ENCODE measurements at places on chromosomes 7 and 10.

DNA sequence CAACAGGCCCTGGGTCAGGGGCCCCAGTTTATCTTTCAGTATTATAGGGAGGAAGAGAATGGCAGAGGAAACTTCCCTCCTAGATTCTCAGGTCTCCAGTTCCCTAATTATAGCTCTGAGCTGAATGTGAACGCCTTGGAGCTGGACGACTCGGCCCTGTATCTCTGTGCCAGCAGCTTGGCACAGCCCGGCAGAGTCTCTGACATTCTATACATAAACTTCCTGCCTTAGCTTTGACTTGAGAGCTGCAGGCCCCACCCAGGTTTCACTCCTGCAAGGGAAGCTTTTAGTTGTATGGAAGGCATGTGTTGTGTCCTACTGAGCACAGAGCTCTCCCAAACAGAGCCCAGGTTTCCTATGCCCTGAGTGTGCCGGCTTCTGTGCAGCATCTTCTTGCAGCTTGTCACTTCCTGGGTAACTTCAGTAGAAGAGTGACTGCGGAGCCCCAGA is 205.6 kb upstream of the PRSS58 start:
- DNase-seq, result no peak

DNA sequence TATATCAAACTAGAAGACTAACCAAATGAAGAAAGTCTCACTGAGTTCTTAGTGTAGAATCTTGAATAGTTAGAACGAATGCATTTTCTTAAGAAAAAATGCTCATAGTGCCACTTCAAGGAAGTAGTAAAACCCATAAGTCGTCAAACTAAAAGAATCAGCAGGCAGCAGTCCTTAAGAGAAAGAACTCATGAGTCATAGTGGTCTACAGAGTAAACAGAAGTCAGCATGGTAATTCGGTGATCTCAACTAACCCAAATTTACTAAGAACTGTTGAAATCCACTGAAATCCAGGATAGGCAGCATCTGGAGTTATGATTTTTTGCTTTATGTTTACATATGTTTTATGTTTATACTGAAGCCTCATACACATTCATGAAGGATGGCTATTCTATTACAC is 256.2 kb downstream of the LHFPL3 start:
- no peak for DNase-seq

DNA sequence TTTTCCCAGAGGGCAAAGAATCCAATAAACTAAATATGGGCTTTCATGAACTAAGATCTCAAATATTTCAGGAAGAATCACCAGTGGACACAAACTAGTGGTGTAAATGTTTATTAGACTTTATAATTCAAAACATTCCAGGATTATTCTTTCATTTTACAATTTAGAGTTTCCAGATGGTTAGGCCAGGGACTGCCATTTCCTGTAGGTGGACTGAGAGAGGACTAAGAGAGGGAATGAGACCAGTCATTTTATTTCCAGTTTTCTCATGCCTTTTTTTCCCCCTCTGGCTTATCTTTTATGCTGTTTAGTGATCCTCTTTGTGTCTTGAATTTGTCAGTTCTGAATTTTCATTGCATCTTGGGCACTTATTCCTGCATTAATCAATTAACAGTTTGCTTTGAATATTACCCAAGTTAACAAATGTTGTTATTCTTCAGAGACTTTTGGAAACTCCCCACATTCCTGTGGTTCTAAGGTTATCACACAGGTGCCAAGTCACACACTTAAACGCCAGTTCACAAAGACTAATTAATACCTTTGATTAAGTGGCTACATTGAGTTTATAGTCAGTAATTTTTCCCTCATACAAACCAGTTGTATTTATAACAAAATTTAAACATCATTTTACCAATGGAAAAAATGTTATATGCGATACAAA is 12.3 kb downstream of the CISD1 start:
- DNase-seq, result no peak

GRCh38 chr10:15704581-15704968 is 15.1 kb downstream of the ITGA8 start:
- DNase-seq, result no peak

DNA sequence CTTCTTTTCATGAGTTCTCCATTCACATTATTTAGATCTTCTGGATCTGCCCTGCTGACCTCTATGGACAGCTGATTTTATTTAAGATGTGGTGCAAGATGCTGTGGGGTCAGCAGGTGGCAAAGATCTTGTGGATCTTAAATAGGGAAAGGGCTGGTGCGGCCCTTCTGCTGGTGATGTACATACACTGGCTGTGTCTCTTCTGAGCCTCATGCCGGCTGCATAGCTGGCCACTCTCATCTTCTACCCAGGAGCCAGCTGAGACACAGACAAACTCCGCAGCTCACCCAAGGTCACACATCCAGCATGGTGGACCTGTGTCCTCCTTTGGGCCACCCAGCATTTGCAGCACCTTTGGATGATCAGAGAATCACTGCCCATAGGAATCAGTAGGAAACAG is 9.7 kb downstream of the RBP3 start:
- DNase-seq, result no peak

DNA sequence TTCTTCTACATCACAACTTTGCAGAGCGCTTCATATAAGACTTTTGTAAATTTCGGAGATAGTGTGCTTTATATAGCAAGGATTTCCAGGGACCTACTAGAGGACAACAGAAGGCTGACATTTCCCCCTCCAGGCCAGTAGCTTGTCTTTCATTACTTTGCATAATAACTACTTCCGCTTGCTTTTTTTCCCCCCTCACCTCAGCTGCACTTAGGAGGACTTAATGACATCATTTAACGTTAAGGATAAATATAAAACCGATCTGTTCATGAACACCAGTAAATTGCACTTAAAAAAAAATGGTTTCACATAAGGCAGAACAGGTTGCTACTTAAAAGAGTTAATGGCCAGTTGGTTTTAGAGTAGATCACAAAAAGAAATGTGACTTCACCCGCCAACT is 172.3 kb downstream of the AUTS2 start:
- no peak for DNase-seq

DNA sequence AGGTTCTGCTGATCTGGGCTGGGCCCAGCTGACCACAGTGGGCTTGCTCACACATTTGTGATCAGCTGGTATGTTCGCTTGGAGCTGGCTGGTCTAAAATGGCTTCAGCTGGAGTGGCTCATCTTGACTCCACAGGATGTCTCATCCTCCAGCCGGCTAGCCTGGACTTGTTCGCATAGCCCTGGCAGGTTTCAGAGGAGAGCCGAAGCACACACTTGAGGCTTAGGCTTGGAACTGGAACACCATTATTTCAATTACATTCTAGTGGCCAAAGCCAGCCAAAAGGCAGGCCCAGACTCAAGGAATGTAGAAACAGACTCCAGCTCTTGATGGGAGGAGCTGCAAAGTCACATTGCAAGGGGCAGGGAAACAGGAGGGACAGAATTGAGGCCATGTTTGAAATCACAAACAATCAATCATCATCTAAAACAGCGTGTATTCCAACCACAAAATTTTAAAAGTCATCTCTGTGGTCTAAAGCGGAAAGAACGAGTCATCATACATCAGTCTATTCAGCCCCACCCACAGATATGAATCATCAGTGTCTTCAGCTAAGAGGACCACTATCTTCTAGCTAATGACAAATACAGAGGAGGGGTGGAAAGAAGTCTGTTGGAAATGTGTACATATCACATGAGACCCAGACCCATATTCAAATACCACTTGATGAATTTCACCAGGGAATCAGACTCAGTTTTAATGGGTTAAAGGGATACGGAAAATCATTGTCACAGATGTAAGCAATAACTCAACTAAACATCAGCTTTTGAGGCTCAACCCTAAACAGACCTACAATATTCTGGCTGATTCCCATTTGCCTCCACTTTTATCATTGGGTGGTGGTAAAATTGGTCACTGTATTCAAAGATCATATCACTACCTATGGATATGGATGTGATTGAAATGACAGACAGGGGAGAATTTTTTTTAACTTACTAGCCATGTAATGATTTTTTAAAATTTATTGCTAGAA is 139.0 kb upstream of the MKLN1 start:
- DNase-seq, result peak; percentile 63

DNA sequence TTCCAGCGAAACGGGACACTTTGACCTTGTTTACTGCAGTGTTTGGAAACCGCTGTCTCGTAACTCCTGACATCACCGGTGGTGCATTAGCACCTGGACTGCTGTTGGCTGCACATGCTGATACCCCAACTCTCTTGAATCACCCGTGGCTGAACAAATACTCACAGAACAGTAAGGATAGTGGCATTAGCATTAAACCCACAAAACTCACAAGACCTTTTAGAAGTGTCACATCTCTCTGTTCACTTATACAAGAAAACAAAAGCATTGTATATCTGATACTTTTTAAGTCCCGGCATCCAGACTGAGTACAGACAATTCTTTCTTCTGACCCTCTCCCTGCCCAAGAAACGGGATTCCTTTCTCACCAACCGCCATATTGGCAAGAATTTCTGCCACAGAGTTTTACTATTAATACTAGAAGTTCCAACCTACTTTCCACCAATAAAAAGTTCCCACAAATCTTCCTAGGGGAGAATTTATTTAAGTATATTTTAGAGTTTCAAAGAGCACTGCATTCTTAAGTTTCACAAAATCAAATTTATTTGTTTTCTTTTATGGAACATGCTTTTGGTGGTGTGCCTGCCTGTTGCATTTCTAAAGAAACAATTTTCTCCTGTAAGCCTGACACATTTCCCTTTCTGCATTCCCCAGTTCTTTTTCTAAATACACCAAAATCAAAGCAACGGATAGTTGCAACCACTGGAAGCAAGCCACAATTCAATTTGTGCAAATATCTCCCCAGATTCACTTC is 208.4 kb upstream of the KLF14 start:
- peak; percentile 88 for DNase-seq

DNA sequence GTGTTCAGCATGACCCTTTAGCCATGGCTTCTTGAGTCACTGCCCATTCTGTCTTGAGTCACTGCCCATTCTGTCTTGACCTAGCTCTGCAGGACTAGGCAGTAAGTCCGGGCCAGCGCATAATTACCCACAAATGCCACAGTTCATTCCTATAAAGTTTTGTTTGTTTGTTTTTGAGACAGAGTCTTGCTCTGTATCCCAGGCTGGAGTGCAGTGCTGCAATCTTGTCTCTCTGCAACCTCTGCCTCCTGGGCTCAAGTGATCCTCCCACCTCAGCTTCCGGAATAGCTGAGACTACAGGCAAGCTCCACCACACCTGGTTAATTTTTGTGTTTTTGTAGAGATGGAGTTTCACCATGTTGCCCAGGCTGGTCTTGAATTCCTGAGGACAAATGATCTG is 32.7 kb upstream of the TARP start:
- no peak for DNase-seq

- no peak for DNase-seq
Measured at GRCh38 chr10:71814922-71815411, 36.1 kb downstream of the PSAP start.

DNA sequence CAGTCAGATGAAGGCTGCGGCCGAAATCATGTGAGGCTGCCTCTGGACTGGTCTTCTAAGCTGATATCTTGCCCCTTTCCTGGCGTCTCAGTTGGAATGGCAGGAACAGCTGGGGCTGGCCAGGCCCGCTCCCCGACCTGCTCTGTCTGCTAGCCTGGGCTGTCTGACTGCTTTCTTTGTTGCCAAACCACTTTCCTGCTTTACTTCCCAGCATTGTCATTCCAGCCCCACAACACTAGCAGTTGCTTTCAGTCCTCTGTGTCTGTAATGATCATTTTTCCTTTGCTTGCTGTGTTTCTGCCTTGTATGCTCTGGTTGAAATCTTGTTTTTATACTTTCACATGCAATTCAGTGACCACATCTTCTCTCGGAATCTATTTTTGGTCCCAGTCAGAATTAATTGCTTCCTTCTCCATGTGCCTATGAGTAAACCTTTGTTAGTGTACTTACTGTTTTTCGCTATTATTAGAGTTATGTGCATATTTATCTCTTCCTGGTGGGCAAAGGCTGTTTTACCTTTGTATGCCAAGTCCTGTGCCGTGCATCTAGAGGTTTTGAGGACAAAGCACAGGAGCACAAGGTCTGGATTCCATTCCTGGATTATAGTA is 21.6 kb downstream of the PRPF18 start:
- no peak for DNase-seq

DNA sequence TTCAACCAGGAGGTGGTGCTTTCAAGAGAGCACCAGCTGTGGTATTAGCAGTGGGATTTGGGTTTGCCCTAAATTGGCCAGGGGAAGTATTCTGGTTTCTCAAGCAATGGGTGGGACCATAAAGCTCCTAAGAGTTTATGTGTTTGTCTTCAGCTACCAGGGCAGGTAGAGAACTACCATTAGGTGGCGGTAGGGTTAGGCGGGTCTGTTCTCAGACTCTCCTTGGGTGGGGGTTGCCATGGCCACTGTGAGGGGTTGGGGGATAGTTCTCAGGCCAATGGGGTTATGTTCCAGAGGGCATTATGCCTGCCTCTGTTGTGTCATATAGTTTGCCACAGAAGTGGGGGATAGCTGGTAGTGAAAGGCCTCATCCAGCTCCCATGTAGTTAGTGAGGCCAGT is 47.7 kb upstream of the BICC1 start:
- DNase-seq, result no peak

GRCh38 chr10:127928021-127928806 is 21.3 kb downstream of the PTPRE start:
- DNase-seq, result no peak

DNA sequence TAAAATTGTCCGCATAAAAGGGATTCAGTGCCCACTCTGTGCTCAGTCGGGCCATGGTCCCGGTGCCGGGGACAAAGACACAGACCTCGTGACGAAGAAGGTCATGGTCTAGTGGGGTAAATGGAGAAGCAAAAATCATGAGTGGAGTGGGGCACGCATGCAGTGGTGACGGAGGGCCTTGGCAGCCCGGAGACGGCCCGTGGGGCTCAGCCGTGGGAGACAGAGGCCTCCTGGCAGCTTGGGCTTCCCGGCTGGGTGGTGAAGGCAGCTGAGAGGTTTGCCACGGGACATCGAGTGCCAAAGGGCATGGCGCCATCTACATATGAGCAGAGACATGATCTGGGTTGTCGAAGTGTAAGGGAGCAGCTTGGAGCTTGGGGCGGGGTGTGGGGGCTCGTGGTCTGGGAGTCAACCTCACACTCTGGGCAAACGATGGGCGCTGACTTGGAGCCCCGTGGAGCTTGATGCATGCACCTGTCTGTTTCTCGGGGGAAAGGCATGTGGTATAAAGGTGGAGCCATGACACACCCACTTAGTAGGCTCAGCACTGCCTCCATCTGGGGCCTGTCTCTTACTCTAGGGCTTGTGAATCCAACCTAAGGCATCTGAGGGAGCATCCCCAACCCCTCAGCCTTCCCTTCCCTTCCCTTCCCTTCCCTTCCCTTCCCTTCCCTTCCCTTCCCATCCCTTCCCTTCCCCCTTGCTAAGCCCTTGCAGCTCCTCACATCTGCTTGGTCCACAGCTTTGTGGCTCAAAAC is 151.0 kb upstream of the INSYN2A start:
- DNase-seq, result no peak

- DNase-seq, result no peak
Measured at GRCh38 chr10:130362308-130362761, 226.1 kb downstream of the GLRX3 start.

- DNase-seq, result no peak
Measured at GRCh38 chr7:114128880-114129279, 210.1 kb upstream of the PPP1R3A start.

DNA sequence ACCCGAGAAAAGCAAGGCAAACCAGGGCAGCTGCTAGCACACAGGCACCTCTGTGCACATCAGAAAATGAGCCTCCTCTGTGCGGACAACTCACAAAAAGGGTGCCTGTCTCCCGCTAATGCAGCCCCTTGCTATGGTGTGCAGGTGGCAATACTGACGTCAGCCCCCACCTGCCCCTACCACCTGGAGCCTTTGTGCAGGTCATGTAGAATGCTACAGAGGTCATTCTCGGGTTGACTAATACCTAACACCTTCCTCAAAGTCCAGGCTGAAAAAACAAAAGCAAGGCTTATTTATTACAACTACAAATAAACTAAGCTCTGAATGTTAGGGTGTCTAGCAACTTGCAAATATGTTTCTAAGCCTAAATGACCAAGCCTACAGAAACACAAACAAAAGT is 13.9 kb downstream of the PIP4K2A start:
- no peak for DNase-seq

Measured in CD4-positive, alpha-beta T cell treated with Interleukin-1 beta for 1 hour (primary cell).